Activated CD4-positive, alpha-beta T cell treated with anti-CD3 and anti-CD28 coated beads for 1 hour (primary cell): ENCODE measurements at places on chromosomes 13 and 19.

- DNase-seq, result no peak
These were observed 23.7 kb upstream of the UBE2L5 start for GRCh38 chr13:30398601-30399072.

GRCh38 chr19:30305346-30306060, 66.7 kb upstream of the ZNF536 start:
- DNase-seq, result no peak

DNA sequence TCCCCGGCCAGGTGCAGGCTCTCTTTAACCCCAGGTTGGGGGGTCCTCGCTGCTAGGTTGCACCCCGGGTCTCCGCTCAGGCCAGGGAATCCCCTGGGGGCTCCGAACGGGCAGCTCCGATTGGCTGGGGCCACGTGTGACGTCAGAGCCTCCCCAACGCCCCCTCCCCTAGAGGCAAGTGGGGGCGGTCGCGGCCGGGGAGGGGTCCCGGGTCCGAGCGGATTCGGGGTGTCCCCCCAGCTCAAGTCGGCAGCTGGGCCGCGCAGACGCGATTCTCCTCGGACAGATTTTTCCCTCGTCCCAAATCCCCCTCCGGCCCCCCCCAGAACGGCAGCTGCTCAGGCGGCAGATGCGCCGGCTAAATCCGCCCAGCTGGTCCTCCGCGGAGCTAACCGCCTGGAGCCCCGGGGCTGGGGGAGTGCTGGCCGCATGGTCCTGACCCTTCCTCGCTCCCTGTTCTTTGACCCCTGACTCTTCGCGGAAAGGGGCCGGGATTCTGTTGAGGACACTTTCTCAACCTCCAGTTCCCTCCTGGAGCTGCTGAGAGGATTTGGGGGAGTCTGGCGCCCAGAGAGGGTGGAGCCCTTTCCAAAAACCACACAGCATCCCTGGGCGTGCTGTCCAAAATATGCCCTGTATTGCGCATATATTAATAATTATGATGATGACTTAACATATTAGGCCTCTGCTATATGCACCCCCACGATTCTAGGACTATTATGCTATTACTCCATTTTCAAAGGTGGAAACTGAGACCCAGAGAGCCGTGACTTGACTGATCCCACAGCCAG, 25.4 kb upstream of the SEMA6B start:
- no peak for DNase-seq

DNA sequence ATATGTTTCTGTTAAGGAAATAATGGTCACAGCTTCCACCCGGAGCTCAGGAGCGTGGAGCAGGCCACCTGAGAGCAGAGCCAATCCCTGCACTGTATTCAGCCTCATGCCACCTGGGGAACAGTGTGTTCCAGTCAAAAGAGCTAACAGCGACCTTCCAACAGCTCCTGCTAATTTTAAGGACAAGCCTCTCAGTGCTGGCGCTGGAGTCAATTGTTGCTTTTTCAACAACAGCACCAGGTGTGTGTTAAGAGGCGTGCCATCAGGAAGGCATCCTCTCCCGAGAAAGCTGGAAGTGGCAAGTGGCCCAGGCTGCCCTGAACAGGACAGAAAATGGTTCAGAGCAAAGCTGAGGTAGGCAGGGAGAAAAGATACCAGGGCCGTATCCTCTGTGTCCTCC, 102.0 kb downstream of the CACNA1A start:
- no peak for DNase-seq
